ENCODE measurements at places on chromosomes 6 and 20.

- DNase-seq: no peak
Observed at GRCh38 chr20:10216146-10216791, 2.4 kb upstream of the SNAP25 start.

DNA sequence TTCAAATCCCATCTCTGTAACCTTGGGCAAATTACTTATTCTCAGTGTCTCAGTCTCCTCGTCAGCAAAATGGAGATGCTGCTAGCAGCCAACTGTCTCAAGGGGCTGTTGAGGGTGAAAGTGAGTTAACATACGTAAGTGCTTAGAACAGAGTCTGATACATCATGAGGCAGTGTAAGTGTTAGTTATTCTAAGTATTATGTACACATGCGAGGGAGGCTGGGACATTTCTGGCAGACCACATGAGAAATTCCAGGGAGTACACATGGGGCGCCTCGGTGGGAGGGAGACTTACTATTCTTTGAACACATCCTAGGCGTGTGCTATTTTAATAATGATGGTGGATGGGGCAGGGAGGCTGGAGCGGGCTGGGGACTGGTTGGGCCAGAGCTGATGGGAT, 99.1 kb downstream of the DLGAP4 start:
- DNase-seq: no peak

- no peak for DNase-seq
Observed at GRCh38 chr6:2542858-2543218, 207.9 kb downstream of the MYLK4 start.

DNA sequence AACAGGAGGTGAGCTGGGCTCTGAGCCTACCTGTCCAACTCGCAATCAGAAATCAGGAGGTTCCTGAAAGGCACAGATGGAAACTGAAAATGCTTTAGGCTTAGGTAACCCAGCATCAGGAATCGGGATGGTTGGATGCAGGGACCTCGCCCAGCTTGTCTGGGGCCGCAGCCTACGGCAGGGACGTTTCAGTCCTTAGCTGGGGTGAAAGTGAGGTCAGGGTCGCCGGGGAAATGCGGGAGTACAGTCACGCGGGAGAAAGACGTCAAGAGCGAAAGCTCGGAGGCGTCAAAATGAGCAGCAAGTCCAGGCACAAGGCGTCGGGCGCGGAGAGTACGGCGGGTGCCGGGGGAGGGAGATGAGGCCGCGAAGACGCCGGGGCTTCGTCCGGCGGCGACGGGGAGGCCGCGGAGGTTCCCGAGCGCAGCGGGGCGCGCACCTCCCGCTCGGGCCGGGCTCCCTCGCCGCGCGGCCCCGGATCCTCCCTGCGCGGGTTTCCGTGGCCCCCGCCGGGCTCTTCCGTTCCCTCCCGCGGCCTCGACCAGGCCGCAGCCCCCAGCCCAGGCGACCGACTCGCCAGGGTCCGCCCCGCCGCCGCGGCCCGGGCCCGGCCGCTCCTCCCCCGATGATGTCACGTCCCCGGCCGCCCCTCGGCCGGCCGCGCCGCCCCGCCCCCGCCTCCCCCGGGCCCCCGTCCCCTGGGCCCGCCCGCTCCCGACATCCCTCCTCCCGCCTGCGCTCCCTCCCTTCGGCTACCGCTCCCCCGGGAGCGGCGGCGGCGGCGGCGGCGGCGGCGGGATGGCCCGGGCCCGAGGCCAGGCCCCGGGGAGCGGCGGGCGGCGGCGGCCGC, at the start of gene EBF4:
TSS of gene EBF4 (plus strand) at position 745 of the 850 bp plus-strand sequence. CDS start 866 bp downstream, outside the sequence.
- DNase-seq: peak; percentile 76

- DNase-seq: no peak
Observed at GRCh38 chr6:3393836-3394202, 63.0 kb downstream of the SLC22A23 start.

DNA sequence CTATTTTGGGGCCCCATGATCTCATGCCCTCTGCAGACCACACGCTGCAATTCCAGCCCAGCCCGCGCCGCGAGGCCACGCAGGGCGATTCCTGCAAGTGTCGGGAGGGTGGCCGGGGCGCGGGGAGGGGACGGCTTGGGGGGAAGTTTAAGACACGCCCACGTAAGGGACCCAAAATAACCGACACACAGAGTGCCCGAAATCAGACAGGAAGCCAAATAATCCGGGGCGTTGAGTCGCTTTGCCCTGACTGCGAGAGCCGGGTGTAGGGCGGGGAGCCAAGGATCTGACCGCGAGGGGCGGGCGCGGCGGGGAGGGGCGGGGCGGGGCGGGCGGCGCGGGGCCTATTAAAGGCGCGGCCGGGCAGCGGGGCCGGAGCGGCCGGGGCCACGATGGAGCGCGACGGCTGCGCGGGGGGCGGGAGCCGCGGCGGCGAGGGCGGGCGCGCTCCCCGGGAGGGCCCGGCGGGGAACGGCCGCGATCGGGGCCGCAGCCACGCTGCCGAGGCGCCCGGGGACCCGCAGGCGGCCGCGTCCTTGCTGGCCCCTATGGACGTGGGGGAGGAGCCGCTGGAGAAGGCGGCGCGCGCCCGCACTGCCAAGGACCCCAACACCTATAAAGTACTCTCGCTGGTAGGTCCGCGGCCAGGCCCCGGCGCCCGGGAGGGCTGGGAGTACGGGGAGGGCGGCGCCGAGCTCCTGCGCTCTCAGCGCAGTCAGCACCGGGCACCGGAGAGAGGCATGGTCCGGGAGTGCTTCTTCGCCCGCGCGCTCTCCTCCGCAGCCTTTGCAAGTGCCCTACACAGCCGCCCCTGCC, at the start of gene ENPP1:
TSS of gene ENPP1 (plus strand) at position 377 of the 816 bp plus-strand sequence. CDS start at position 393, 16 bp downstream.
- DNase-seq: peak; percentile 59

GRCh38 chr6:162849269-162849668, 121.5 kb downstream of the PACRG start:
- peak; percentile 75 for DNase-seq

GRCh38 chr6:145733810-145734209, 1.5 kb downstream of the EPM2A start:
- DNase-seq: no peak

GRCh38 chr6:103177791-103178190, 1681.9 kb downstream of the HACE1 start:
- no peak for DNase-seq
